ENCODE measurements at places on chromosomes 12 and 14. TPM values are rescaled to one million over a fixed set of nuclear protein-coding genes. Genes with fewer than 3 reads are reported as not detected.

GRCh38 chr14:28831126-28831525 is 64.5 kb downstream of the FOXG1 start:
- no peak for DNase-seq

Gene PSMA6
- total RNA-seq, result 165 TPM

- DNase-seq, result no peak
Observed at GRCh38 chr14:53360829-53361228, 207.7 kb upstream of the DDHD1 start.

- DNase-seq, result peak; percentile 91
Observed at GRCh38 chr12:11581179-11581755, 68.2 kb upstream of the ETV6 start.

DNA sequence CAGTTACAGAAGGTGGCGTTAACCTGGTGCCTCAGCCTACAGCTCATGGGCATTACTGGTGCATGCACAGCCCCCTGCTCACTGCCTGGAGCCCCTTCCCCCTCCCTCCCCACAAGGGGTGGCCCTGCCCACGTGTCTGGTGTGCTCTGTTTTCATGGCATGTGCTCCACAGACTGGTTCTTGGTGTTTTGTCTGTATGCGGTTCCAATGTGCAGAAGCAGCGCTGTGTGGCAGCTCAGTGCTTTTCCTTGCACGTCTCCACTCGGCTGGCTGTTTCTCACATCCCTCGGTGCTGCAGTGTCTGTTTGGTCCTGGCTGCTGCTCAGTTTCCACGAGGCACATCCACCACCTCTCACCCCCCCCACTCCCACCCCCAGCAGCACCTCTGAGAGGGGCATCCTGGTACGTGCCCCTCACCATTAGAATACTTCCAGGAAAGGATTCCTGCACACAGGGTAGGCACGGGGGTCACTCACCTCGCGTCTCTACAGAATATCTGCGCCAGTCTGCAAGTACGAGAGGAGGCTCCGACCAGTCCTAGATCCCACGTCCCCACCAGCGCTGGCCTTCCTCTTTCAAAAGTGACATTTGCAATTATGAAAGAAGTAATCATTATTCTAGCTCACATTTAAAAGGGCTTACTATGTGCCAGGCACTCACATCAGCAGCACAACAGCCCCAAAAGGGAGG is 27.1 kb downstream of the DIO3 start:
- no peak for DNase-seq

DNA sequence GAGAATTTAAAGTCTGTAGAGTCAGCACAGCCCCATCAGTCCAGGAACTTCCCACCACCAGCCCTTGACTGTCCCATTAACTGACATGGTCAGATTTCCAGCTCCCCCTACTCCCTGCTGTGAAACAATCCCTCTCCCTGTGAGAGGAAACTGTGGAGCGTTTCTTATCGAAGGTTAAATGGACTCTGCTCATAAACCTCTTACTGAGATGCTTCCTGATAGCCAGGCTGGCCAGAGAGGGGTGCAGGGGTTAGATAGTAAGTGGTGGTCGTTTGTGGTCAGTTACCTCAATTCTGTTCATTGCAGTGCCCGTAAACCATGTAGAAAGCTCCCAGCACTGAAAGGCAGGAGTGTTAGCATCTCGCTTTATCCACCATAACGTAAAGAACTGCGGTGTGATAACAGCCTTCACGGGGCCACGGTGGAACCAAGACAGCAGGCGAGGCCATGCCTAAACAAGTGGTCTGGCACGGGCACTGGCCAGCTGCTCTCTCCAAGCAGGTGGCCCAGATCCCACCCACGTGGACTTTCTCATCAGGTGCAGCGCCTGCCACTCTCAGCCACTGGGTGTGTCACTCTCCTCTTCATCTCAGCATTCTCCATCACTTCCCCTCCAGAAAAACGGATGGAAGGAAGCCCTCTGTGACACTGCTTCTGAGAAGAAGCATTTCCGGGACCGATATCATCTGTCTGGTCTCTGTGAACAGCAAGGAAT is 102.2 kb downstream of the FBXL14 start:
- DNase-seq, result no peak

Gene ZC2HC1C
- total RNA-seq, result 0.62 TPM

- DNase-seq, result no peak
Observed at GRCh38 chr12:111429828-111430432, 24.2 kb downstream of the SH2B3 start.

GRCh38 chr14:68922886-68923285 is 56.2 kb downstream of the ACTN1 start:
- no peak for DNase-seq

DNA sequence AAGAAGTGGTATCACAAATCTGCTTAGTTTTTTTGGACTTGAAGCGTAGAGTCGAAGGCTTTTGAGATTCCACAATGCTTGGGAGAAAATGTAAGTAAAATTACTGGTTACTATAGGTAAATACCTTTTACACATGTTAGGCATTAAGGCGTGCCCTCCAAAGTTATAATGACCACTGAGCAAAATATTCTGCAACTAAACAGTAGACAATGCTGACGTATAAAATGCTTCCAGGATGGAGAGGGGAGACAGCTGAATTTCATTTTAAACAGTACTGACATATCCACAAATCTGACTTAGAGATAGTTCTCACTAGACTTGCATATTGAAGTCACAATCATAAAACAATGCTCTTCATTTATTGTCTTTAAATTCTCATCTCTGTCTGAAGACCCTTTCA is 144.5 kb upstream of the DCN start:
- DNase-seq, result peak; percentile 55

Gene ACRBP
- total RNA-seq, result 1.5 TPM

GRCh38 chr14:61326146-61326545 is 4.8 kb downstream of the PRKCH start:
- no peak for DNase-seq

GRCh38 chr14:53788566-53788965 is 168.1 kb downstream of the BMP4 start:
- DNase-seq, result no peak

Gene CLEC4C
- not detected for total RNA-seq

DNA sequence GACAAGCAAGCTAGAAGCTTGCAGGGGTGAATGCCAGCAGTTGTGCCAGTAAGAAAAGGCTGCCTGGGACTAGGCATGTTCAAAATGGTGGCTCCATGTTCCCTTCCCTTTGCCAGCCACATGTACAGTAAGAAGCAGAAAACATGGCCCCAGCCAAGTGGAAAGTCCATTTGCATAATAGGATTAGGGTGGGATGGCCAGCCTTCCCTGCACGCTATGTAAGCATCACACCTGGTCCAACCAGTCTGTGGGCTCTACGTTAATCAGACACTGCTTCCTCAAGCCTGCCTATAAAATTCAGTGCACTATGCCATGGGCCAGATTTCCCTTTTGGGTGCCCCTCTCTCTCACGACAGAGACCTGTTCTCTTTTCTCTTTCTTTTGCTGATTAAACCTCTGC is 288.4 kb downstream of the GXYLT1 start:
- DNase-seq, result no peak

GRCh38 chr12:87985069-87985675 is 44.0 kb downstream of the C12orf50 start:
- no peak for DNase-seq

Gene PTPRB
- total RNA-seq, result 35.6 TPM

DNA sequence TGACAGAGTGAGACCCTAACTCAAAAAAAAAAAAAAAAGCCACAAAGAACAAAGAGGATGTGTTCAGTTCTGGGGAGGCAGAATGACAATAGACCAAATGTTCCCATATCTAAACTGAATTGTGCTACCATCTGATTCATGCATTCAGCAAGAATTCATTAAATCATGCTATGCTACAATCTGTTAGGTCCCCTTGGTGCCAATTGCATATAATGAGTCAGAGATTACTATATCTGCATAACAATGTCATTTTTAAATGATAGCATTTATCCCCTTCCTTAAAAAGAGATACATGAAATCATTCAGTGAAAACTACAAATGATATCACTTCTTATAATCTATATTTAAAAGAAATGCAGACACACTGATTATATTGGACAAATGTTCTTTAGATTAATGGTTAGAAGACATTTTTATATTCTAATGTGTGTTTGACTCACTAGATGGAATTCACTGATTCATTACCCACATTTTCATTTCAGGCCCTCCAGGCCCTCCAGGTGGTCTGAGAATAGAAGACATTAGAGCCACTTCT is 207.6 kb upstream of the PDZRN4 start:
- no peak for DNase-seq

DNA sequence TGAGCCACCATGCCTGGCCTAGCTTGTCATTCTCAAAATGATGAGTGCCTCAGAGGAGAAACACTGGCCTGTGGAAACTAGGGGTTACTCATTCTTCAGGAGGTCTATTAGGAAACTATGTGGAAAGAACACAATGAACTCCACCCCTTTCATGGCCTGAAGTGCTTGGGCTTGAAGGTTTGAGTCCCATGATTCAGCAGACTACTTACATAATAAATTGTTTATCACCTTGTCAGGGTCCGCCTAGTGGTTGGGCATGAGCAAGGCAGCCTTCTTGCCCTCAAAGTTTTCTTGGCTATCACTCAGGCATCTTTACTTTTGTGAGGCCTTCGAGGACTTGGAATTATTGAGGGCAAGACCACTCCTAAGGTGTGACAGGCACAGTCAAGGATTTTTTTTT is 251.2 kb downstream of the ACSS3 start:
- no peak for DNase-seq

Gene OAS2
- 2.6 TPM for total RNA-seq

Gene AKT1
- 198 TPM for total RNA-seq

DNA sequence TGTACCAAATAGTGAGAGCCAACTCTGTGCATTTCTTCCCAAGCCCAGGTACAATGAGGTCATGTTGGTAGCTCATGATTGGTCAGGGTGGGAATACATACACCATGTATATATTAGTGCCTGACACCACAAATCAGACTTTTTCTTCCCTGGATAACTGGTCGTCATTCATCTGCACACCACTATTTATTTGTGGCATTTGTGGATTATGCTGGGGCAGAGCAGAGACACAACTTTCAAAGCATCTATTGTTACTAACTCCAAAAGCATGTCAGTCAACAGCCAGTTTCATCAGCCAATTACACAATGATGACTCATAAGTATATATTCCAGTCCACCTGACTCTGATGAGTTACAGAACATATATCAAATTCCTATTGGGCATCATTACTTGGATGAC is 181.7 kb downstream of the ADAMTS20 start:
- DNase-seq, result no peak

Gene SMOC1
- total RNA-seq, result 4.0 TPM

Gene KLHDC1
- 10.9 TPM for total RNA-seq

GRCh38 chr12:48615681-48616080 is 45.8 kb upstream of the LALBA start:
- no peak for DNase-seq

Gene CRADD
- total RNA-seq, result 39.5 TPM

Gene TRPV4
- total RNA-seq, result 3.5 TPM

Gene SLC4A8
- total RNA-seq, result 1.2 TPM

DNA sequence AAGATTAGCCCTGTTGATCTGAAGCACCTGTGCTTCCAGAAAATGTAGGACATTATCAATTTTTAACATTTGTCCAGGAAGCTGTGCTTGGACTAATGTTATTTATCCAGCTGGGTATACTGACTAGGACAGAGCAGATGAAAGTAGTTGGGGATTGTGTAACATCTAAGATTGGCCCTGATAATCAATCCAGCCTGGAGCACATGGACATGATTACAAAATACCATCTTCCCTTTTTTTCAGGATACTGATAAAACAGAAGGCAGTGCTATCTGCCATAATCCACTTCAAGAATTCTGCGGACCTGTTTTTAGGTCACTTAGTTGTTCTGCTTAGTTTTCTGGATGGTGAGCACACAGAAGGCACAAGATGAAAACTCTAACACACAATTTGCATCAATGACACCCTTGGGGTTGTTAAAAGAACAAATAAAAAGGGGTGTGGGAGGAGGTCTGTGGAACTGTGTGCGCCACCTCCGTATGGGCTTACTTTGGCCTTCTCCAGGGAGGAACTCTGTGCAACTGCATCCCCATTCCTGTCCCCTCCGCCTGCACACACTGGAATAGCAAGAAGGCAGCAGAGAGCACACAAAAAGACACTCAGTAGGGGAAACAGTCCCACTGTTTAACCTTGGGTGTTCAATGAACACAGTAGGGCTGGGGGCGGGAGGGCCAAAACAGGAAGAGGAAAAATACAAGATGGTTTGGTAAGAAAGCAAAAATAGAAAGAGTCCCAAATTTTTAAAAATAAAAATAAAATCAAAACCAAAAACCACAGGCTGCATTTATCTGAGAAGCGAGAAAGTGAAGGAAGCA is 31.1 kb upstream of the DUSP6 start:
- no peak for DNase-seq

DNA sequence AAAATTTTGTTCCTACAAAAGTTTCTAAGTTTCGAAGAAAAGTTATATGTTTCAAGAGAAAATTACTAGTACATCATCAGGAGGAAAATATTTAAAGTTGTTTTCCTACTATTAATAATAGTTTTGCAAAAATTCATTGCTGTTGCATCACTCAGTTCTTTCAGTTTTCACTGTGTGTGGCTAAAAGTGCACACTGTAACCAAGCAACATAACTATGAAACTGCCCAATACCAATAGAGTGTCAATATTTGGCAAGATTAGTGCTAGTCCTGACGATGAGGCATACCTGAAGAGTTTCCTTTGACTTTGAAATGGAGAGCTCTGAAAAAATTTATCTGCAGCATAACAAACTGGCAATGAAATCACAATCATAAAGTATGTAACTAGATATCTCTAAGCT is 194.3 kb downstream of the CPNE8 start:
- DNase-seq, result peak; percentile 1

DNA sequence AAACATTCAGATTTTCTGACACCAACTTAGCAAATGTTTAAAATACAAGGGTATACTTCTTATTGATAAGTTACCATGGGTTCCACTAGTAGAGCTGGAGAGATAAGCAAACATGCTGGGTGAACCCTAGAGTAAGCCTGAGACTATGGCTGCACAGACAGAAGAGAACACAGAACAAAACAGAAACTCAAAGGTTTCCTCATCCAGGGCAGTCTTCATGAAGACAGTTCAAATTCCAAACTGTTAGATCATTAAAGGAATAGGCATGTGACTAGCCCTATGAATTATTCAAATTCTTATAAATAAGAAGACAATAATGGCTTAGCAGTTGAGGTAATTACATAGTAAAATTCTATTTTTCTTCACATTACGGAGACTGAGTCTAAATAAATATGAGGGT is 28.1 kb downstream of the BTBD7 start:
- no peak for DNase-seq

Gene CNTN1
- total RNA-seq, result 35.4 TPM

- peak; percentile 65 for DNase-seq
Observed at GRCh38 chr12:131002216-131002631, 48.5 kb downstream of the ADGRD1 start.

Gene OVCH1
- total RNA-seq, result 0.10 TPM

DNA sequence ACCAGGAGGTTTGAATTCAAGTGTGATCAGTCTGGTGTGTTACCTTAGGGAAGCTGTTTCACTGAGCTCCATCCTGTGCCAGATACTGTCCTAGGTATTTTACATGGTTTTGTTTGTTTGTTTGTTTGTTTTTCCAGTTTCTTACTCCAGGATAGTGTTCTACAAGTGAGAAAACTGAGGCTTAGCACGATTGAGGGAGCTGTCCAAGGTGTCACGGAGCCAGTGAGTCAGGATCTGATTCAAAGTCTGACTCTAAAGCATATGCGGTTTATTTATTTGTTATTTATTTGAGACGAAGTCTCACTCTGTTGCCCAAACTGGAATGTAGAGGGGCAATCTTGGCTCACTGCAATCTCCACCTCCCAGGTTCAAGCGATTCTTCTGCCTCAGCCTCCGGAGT is 79.7 kb upstream of the GNG2 start:
- no peak for DNase-seq

Data from tongue (tissue), 3 donors.